ENCODE measurements at places on chromosomes 11 and 22. TPM values are rescaled to one million over a fixed set of nuclear protein-coding genes. Genes with fewer than 3 reads are reported as not detected.

The PDGFB gene
- 14.2 TPM for total RNA-seq

The PRG3 gene
- total RNA-seq = not detected

DNA sequence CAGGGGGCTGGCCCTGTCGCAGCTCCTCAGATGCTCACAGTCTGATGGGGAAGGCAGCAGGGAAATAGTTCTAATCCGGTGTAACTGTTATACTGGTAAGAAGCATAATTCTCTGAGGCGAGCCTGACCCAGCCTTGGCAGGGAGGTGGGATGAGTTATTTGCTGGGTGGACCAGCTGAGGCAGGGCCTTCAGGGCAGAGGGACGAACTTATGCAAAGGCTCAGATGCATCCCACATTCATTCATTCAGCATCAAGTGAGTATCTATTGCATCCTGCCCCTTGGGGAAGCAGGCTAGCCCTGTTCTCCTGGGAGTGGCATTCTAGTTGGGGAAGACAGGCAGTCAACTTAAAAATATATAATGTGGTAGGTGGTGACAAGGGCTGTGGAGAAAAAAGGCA, 13.6 kb upstream of the SREBF2 start:
- no peak for DNase-seq

The OR2D2 gene
- total RNA-seq = 0.60 TPM

GRCh38 chr11:125890447-125891100, 3.1 kb downstream of the HYLS1 start:
- no peak for DNase-seq
